ENCODE measurements at places on chromosomes 3 and 15. TPM values are rescaled to one million over a fixed set of nuclear protein-coding genes. Genes with fewer than 3 reads are reported as not detected.

CCR8 gene
- total RNA-seq = not detected

ARHGAP11A gene
- 14.6 TPM for total RNA-seq

CD86 gene
- not detected for total RNA-seq

PP2D1 gene
- total RNA-seq = not detected

GPR87 gene
- total RNA-seq = 69.9 TPM

MESP1 gene
- not detected for total RNA-seq

SCN5A gene
- total RNA-seq = not detected

KNG1 gene
- not detected for total RNA-seq

RTP1 gene
- not detected for total RNA-seq

SYNM gene
- total RNA-seq = 0.74 TPM

ROPN1 gene
- total RNA-seq = not detected

CCR2 gene
- total RNA-seq = not detected

CSPG4 gene
- 73.2 TPM for total RNA-seq

RLBP1 gene
- not detected for total RNA-seq

RETNLB gene
- not detected for total RNA-seq

SLC51A gene
- total RNA-seq = 0.14 TPM

AP3B2 gene
- total RNA-seq = not detected

STRIT1 gene
- not detected for total RNA-seq

RBP2 gene
- not detected for total RNA-seq

EFCAB12 gene
- not detected for total RNA-seq

SV2B gene
- not detected for total RNA-seq

KCNMB2 gene
- not detected for total RNA-seq

CLASP2 gene
- 21.1 TPM for total RNA-seq

PLA2G4E gene
- total RNA-seq = 5.1 TPM

TRAIP gene
- 8.5 TPM for total RNA-seq

TRIM71 gene
- total RNA-seq = not detected

FYCO1 gene
- 10.8 TPM for total RNA-seq

GRK7 gene
- 0.07 TPM for total RNA-seq

ANKRD34C gene
- not detected for total RNA-seq

RPL29 gene
- total RNA-seq = 2,349 TPM

PPP2R3A gene
- total RNA-seq = 6.8 TPM

NANOGP8 gene
- not detected for total RNA-seq

KCNAB1 gene
- 0.42 TPM for total RNA-seq

MOBP gene
- total RNA-seq = not detected

ANKUB1 gene
- total RNA-seq = 1.7 TPM

USP3 gene
- total RNA-seq = 32.7 TPM

KCNH8 gene
- total RNA-seq = not detected

TTC21A gene
- total RNA-seq = 0.71 TPM
